ENCODE measurements at places on chromosomes 3 and 15.

GRCh38 chr15:39165020-39165706 lies 415.7 kb upstream of the THBS1 start:
- no peak for DNase-seq

DNA sequence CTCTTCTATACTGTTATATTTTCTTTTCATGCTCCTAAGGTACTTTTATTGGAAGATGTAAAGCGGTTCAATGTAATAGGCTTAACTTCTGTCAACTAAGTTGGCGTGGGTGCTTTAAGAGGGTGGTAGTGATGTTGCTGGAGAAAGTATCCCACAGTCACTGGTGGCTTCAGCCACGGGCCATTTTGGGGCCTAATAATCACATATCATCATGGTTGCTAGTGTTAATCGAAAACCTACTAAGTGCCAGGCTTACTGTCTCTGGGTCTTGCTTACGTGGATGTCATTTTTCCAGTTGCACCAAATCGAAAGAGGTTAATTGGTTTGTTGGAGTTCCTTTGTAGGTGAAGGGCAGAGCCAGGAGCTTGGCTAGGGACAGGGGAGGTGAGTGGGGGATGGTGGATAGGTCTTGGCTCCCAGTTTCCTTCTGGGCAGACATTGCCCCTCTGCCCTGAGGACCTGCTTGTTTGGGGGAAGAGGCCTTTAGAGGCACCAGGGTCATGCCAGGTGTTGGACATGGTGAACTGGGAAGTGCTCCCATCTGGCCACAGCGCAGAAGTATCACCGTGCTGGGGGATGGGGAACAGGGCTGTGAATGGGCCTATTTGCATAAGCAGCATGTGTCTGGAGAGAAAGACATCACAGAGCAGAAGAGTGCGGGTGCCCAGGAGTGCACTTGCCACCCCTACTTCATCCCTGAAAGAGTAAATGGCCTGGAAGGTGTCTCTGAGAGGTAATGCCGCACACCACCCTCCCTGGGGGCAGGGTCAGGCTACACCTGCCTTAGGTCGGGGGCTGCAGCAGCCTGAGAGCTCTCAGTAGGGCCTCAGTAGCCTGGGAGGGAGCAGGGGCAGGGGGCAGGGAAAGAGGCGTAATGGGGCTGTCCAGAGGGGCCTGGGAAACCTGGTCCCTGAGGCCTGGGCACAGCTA lies 62.4 kb upstream of the POLG start:
- DNase-seq, result no peak

DNA sequence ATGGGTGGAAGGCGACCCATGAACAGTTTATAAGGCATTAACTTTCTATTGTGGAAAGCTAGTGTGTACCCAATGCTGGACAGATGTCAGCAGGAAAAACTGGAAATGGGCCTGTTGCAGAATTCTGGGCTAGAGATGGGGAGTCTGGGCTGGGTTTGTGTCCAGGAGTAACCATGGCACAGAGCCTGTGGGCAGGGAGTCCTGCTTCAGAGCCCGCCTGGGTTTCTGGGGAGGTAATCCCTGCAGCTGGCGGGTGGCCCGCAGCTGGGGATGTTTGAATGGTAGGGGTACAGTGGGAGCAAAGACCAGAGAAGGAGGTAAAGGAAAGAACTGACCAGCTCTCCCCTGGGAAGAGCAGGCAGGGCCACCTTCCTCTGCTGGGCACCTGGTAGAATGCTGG lies 25.7 kb downstream of the ACAA1 start:
- no peak for DNase-seq

- DNase-seq, result no peak
Observed at GRCh38 chr3:141864281-141864970, 12.0 kb upstream of the ATP1B3 start.

GRCh38 chr3:28104896-28105534 lies 136.4 kb upstream of the CMC1 start:
- peak; percentile 1 for DNase-seq

DNA sequence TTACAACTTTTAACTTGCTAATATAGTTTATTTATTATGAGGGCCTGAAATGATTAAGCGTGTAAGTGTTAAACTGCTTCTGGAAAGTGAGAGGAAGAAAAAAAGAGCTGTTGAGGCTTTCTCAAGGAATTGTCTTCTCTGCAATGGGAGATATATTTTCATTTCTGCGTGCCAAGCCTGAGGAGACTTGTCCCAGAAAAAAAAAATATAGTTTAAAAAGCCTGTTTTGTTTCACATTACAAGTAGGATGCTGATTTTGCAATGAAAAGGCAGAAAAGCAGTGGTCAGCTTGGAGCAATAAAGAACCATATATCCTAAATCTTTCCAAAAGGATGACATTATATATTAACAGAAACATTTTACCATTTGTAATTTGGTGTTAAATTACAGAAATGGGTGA lies 115.5 kb downstream of the GMNC start:
- DNase-seq, result no peak

GRCh38 chr15:37104424-37104981 lies 4.2 kb upstream of the MEIS2 start:
- no peak for DNase-seq

- no peak for DNase-seq
Observed at GRCh38 chr3:179716226-179716625, 63.4 kb downstream of the USP13 start.

- DNase-seq, result no peak
Observed at GRCh38 chr15:71716990-71717389, 93.4 kb upstream of the NR2E3 start.

- DNase-seq, result no peak
Observed at GRCh38 chr3:138569090-138569489, 25.0 kb downstream of the CEP70 start.

- DNase-seq, result no peak
Observed at GRCh38 chr3:77191640-77192039, 151.7 kb downstream of the ROBO2 start.

DNA sequence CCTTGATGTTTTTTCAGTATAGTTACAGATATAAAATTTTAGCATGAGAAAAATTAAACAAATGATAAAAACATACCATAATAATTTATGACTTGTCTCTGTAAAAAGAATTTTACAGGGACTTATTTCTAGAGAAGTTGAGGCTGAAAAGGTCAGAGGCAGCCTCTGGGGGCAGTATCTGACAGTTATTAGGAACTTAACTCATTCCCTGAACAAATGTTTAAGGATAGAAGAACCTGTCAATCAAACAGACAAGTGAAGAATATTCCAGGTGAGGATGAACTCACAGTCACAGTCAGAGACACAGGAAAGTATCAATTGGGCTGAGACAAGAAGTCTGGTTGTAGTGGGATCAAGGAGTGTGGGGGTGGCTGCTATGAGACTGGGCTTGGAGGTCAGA lies 7.3 kb downstream of the MYLK start:
- DNase-seq, result peak; percentile 5

GRCh38 chr3:184261854-184262763 lies 756 bp upstream of the CAMK2N2 start:
- peak; percentile 81 for DNase-seq

DNA sequence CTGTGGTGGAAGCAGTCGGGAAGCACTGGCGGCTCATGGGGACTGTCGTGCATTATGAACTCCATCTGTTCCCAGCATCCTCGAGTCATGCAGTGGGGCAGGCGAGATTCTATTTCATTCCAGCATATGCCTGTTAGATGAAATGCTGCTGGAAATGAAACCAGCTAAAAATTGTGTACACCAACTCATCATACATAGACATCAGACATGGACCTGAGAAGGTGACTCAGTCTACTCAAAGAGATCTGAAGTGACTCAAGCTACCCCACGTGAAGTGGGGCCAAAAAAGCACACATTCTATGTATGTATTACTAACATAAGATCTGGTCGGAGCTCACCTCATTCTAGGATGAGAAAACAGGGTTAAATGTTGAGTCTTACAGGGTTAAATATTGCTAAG lies 47.5 kb upstream of the FAM98B start:
- peak; percentile 57 for DNase-seq

GRCh38 chr3:110378481-110378880 lies 693.1 kb upstream of the NECTIN3 start:
- no peak for DNase-seq

DNA sequence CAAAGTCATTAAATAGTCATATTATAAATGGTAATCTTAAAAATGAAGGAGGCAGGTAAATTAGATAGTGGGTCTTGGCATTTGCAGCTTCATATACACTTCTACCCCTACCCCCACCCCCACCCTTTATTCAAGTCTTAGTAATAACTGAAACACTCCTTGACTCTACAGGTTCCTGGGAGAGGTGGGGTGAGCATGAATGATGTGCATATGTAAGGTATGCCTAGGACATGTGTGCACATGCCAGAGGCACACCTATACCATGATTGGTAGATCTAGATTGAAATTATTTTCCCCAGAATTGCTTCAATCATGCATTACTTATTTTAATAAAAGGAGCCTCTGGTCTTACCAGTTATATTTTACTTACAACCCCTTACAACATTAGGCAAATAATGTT lies 40.1 kb upstream of the PDCD6IP start:
- DNase-seq, result no peak

GRCh38 chr15:78673476-78673875 lies 32.5 kb upstream of the CHRNB4 start:
- no peak for DNase-seq
